Left kidney (tissue), 8 donors: ENCODE measurements at places on chromosomes 3 and 15.

DNA sequence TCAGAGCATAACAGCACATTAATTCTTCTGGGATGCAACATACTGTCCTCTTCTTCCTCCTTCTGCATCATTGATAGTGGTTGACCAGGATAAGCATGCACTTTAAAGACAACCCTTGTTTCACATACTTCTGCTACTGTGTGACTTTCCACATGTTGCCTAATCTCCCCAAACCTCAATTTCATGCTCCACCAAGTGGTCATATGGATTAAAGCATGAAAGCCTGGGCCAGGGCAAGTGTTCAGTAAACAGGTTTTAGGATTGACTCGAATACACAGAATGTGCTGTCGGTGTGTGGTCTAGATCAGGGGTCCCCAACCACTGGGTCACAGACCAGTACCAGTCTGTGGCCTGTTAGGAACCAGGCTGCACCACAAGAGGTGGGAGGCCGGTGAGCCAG is 22.5 kb upstream of the BFSP2 start:
- DNase-seq = no peak

DNA sequence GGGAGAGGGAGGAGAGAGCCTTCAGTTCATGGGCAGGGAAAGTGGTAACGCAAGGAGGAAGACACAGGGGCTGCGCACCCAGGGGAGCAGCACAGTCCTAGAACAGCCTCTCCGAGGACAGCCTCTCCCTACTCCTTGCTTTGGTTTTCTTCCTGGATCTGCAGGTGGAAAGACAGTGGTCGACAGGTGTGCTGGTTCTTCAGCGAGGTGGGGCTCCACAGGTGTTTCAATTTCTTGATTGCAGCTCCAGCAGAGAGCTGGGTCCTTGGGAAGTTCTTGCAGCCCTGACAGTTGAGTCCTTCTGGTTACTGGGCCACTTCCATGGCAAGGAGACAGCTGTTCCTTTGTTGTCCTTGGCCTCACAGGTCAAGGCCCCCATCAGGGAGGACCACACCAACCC is 220.7 kb upstream of the NR2F2 start:
- no peak for DNase-seq

DNA sequence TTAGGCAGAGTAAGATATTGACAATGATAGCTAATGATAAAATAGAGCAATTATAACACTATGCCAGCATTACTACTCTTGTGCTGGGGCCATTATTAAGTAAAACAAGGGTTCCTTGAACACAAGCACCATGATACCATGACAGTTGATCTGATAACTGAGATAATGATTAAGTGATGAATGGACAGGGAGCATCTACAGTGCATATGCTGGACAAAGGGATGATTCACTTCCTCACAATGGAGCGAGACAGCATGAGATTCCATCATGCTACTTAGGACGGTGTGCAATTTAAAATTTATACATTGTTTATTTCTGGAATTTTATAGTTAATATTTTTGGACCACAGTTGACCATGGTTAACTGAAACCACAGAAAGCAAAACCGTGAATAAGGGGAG is 156.6 kb downstream of the FHIT start:
- no peak for DNase-seq

GRCh38 chr3:53171827-53172505 is 11.0 kb downstream of the PRKCD start:
- DNase-seq = no peak

- DNase-seq = no peak
These were observed 229.1 kb downstream of the EPHB1 start for GRCh38 chr3:135023996-135024658.

DNA sequence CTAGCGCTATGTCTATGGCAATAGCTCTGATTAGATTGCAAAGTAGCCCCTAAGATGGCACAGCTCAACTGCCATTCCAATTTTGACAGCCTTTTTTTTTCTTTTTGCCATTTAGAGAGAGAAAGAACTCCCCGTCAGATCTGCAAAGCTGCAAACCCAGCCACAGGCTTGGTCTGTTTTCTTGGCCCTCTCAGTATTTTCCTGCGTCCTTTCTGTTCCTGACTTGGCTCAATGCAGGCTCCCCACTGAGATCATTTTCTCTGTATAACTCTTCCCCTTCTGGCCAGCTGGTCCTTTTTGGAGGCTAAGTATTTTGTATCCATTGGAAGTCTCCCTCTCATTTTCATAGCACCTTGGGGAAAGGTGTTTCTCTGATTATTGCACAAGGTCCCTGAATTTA is 386.7 kb downstream of the UNC13C start:
- DNase-seq = no peak

GRCh38 chr3:54214845-54215244 is 92.5 kb downstream of the CACNA2D3 start:
- DNase-seq = no peak

GRCh38 chr3:34828847-34829246 is 810.5 kb upstream of the ARPP21 start:
- no peak for DNase-seq

GRCh38 chr15:92003515-92004067 is 150.1 kb downstream of the SLCO3A1 start:
- DNase-seq = no peak

- DNase-seq = no peak
These were observed 128.0 kb downstream of the SATB1 start for GRCh38 chr3:18297126-18297525.

DNA sequence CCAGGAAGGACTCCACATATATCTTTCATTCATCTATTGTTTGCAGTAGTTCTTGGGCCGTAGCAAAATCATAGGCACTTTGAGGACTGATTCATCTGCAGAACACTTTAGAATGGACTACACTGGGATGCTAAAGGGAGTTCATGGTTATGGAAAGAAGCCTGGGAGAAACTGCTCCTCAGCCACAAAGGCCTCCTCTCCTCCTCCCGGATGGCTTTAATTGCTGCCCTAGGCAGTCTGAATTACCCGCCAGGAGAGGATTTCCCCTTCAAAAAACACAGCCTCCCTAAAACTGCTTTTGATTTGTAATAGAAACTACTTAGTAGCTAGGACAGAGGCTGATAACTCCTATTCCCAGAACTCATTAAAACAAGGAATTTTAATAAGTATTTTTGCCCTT is 4.6 kb downstream of the TMEM266 start:
- no peak for DNase-seq

DNA sequence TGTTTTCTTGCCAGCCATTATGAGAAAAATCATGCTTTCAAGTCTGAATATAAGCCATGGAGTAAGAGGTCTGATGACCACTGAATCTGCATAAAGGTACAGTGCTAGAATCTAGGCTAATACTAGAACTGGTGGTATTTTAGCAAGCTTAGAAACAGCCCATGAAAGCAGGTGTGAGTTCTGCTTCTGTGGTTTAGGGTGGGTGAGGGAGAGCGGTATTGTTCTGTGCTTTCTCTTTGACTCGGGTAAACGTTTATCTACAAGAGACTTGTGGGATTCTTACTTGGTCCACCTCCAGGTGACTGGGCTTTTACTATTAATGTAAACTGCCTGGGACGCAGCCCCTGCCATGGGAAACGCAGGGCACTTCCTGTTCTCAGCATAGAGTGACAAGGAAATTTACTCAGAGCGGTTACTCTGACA is 55.2 kb downstream of the PGPEP1L start:
- no peak for DNase-seq

- DNase-seq = no peak
These were observed 200.5 kb downstream of the AKAP13 start for GRCh38 chr15:85580879-85581278.

DNA sequence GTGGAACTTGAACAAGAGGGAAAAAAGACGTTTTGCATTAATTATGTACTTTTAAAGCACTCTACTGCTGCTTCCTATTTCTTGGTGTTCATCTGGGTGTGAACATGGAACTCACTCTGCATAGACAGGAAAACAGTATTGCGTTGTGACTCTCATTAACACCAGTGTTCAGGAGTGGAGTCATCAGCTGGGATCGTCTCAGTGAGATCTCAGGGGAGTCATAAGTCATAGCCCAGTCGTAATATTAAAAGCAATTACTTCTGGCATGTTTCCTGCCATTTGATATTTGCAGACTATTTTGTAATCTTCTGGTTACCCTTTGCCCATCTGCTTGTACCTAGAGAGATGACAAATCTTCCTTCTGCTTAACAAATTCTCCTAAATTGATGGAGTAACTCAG is 462.0 kb upstream of the ATP11B start:
- DNase-seq = no peak

GRCh38 chr15:36696196-36696595 is 116.8 kb downstream of the CDIN1 start:
- no peak for DNase-seq

DNA sequence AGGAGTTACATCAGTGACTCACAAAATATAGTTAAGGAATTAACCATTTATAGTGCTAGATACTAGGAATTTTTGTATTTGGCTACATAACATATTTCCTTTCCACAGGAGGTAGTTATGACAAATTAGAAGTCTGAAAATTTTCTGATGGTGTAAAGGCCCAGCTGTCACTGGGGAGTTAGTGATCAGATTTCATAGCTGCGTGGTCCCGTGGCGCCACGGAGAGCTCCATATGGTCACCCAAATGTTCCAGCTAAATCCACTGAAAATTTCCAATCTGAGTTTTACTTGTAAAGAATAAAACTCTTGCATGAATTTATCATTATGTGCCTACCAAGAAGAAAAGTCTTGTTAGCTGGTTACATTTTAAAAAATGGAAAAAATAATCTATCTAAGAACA is 368.9 kb upstream of the PLSCR5 start:
- DNase-seq = no peak

DNA sequence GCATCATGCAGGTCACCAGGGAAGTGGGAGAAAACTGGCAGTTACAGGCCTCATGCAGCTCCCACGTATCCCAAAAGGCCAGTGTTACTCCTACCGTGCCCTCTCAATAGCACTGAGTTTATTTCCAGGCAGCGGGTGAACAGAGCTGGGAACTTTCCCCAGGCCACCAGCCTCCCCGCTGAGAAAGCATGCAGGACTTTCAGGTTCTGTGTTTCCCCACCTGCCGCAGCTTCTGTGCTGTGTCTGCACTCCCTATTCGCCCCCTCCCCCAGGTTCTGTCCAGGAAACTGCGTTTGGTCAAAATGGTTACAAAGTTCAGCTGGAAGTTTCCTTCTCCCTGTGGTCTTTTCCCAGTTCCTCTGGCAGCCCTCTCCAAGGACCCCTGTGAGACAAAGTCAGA is 21.4 kb downstream of the NEK11 start:
- no peak for DNase-seq

DNA sequence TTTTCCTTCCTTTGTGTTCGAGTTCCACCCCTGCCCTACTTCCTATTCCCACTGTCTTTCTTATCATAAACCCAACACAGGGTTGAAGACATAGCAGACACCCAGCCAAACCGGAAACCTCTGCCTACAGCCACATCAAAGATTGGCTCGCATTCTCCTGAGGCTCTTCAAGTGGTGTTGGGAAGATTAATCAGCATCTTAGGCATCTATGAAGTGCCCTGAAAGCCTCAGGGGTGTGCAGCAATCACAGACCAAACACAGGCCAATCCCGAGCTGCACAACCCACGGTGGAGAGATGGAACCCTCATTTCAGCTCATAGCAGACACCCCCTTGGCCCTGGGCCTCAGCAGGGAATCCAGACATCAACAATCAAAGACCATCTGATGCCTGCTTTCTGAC is 255.9 kb downstream of the XXYLT1 start:
- no peak for DNase-seq

DNA sequence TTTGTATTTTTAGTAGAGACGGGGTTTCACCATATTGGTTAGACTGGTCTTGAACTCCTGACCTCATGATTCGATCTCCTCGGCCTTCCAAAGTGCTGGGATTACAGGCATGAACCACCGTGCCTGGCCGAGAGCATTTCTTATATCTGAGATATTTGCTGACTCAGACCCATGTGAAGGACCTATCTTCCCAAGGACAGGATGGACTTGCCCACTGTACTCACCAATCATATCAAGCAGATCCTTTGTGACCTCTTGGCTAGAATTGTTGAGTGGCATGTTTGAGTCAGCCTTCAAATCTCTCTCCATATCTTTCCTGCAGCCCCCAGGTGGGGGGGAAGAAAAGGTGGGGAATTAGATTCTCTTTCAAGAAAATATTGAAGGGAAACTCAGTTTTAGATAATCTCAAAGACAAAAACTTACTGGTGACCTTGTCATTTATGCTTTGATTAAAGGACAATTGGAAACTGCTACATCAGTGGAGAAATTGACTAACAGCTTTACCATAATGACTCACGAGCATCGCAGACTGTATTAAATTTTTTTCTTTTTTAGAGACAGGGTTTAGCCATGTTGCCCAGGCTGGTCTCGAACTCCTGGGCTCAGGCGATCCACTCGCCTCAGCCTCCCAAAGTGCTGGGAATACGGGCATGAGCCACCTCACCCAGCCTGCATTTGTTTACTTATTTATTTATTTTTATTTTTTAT is 3.1 kb downstream of the C3orf62 start:
- no peak for DNase-seq

GRCh38 chr3:109731639-109732473 is 394.5 kb upstream of the DPPA4 start:
- DNase-seq = peak; percentile 34

GRCh38 chr3:108511490-108511889 is 1.1 kb upstream of the MYH15 start:
- no peak for DNase-seq

GRCh38 chr15:64547275-64547674 is 86.9 kb downstream of the ZNF609 start:
- no peak for DNase-seq

- no peak for DNase-seq
These were observed 607.9 kb upstream of the KCNMB2 start for GRCh38 chr3:177928172-177928873.

GRCh38 chr3:69219101-69219708 is 96.8 kb upstream of the LMOD3 start:
- no peak for DNase-seq

DNA sequence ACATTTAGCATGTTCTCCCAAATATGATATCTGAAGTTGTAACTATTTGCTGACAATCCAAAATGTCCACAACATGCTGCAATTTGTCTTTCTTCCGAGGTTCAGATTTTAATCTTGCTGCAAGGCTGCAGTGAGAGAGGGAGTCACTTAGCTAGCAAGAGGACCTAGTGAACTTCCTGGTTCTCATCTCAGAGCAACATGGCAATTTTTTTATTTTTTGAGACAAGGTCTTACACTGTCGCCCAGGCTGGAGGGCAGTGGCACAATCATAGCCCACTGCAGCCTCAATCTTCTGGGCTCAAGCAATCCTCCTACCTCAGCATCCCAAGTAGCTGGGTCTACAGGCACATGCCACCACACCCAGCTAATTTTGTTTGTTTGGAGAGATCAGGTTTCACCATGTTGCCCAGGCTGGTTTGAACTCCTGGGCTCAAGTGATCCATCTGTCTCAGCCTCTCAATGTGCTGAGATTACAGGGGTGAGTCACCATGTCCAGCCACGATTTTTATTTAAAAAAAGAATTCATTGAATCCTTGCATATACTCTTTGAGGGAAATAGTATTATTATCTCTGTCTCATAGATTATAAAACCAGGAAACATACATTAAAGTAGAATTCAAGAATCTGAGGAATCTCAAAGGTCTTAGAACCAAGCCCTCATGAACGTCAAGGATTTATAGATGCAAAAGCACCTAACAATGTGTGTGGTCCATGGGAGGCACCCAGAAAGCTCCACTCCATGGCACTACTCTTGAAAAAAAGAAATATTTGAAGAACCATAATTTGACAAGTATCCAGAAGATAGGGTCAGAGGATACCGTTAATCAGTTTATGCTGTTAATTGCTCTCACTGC is 9.1 kb downstream of the HDC start:
- DNase-seq = no peak

GRCh38 chr3:114627770-114628169 is 333.9 kb downstream of the TIGIT start:
- no peak for DNase-seq
